ENCODE measurements at places on chromosomes 11 and 22.
A peak's percentile ranks its signal among the peaks of the same experiment; 100 is the strongest.

DNA sequence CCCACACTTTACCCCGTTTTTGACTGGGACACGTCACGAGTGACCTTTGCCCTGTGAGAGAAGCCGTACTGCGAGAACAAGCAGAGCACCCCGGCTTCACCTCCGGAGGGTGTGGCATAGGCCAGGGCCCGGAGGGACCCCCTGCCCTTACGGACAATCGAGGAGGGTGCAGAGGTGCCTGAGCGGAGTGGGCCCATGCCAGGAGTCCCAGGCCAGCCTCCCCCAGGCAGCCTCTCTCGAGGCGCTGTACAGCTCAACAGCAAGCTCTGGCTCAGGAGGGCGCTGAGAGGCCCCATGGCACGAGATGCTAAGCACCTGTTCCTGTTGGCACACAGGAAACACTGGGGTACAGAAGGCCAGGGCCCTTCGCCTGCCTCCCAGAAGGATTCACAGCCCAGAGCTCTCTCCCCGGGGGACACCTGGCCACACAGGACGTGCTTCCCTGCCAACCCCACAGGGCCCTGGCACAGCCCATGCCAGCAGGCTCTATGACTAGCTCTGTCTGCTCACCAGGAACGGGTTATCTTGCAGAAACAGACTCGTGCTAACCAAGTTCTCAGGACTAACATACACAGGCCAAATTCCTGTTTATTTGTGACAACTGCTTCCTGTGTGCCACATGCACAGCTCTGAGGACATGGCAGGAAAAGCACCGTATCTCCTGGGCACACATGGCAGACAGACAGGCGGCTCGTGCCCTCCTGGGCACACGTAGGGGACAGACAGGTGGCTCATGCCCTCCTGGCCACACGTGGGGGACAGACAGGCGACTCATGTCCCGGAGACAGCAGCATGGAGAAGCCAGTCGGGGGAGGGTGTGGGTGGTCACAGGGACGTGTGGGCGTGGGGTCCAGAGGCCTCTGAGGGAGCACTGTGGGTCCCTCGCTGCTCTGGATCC lies 11.6 kb downstream of the TOLLIP start:
- no peak for DNase-seq

DNA sequence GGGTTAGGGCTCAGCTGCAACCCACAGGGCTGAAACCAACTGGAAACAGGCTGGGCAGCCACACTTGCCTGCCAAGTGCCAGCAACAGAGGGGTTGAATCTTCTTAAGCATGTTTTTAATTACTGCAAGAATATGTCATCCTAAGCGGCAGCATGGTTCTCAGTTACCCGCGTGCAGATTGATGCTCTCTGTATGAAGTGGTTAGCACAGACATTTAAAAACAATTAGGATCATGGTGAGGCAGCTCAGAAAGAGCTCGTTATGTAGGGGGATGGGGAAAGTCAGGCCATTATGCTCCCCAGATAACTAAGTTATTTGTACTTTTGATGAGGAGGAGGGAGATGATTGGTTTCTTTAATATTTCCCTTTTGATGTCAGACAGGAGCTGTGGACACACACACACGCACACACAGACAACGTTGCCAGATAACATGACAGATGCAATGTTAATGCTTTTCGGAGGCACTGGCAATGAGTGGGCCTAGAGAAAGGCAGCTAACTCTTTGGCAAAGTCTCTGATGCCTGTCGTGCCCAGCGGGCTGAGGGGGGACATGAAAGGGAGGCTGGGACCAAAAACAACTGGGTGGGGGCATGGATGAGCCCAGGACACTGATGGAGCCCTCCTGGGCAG lies 389.7 kb downstream of the NXPE2 start:
- no peak for DNase-seq

DNA sequence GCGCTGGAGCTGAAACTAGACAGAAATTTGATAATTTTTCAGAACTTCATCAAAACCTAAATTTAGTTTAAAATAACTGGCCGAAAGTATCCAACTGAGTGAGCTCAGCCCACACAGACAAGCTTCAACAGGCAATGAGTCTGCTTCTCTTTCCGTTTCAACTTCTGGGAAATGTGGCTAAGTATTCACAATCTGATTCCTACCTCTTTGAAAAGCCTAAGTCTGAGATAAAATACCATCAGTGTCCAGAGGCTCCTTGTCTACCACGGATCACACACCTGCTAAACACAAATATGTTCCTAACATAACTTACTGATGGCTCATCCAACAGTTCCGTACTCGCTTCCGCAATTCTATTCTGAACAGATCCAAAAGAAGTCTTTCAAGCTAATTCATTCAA lies 8.5 kb downstream of the SIK3 start:
- DNase-seq, result no peak

- no peak for DNase-seq
Observed at GRCh38 chr11:58433638-58434203, 5.8 kb upstream of the OR5B2 start.

GRCh38 chr11:131851964-131852755 lies 481.7 kb downstream of the NTM start:
- no peak for DNase-seq

GRCh38 chr11:100575860-100576717 lies 111.0 kb upstream of the ARHGAP42 start:
- peak; percentile 55 for DNase-seq

- DNase-seq, result no peak
Observed at GRCh38 chr22:49724030-49724892, 103.4 kb downstream of the BRD1 start.

- DNase-seq, result no peak
Observed at GRCh38 chr22:22498267-22498666, 10.3 kb downstream of the ZNF280B start.

GRCh38 chr11:73752216-73752867 lies 8.5 kb downstream of the RAB6A start:
- no peak for DNase-seq

- DNase-seq, result no peak
Observed at GRCh38 chr11:73869332-73869949, 7.2 kb downstream of the COA4 start.

DNA sequence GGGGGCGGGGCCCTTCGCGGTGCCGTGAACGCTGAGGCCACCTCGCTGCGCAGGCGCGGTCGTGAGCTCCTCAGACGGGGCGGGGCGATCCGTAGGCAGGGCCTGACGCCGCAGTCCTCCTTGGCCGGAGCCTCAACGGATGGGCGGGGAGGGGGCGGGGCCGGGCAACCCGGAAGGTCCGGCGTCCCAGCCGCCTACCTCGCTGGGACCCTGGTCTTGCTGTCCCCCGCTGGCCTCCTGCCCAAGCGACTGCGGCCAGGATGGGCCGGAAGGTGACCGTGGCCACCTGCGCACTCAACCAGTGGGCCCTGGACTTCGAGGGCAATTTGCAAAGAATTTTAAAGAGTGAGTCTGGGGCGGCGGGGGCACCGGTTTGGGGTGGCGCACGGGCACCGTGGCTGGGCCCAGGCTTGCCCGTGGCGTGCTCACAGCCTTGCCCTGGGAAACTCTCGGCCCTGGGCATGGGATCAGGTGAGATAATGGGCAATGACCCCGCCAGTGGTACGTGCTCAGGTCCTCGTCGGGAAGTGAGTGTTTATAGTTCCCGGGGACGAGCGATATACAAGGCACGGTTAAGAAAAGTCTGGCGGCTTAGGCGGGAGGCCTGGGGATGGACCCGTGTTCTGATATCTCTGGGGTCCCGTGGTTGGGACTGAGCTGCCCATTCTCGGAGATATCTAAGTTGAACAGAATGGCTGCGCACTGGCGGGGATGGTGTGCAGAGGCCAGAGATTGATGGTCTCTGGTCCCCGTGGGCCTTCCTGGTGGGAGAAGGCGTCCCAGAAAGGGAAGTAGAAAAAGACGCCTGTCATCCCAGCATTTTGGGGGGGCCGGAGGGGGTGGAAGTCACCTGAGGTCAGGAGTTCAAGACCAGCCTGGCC lies at the start of gene NADSYN1:
Gene NADSYN1, plus strand, starts transcription at position 167 of the 881 bp plus-strand sequence. Its CDS starts 94 bp downstream, at position 261.
- DNase-seq, result peak; percentile 96

DNA sequence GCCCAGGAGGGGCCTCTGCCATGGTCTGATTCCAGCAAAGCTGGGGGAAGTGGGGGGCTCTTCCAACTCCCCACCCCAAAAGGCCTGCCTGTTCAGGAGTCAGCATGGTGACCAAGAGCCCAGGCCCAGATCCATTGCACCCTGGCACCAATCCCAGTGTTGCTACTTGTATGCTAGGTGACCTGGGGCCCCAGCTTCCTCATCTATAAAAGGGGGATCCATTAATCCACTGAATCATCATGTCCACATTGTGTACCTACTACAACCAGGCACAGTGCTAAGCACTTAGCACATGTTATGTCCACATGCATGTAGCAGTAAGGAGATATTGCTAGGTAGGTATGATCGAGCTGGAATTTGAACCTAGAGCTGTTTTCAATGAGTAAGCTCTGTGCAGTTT lies 2.0 kb downstream of the SYT12 start:
- no peak for DNase-seq

- peak; percentile 77 for DNase-seq
Observed at GRCh38 chr11:134224710-134225664, 516 bp downstream of the VPS26B start.

- DNase-seq, result no peak
Observed at GRCh38 chr22:34847072-34847471, 218.9 kb upstream of the ISX start.

DNA sequence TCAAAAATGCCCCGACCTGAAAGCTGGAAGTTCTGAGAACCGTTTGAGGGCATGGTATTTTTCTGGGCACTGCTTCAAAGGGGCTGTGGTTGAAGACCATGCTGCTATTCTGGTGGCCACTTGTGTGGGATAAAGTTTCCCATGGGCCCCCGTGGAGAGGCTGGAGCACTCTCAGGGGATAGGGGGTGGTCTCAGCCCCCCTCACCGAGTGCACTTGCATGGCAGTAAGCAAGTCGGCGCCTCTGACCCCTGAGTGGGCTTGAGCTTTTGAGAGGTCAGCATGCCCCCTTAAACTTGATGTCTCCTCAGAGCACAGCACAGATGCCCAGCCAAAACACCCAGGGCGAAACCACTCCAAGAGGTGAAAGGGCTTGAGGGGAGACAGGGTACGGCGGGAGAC lies 35.6 kb downstream of the TIMP3 start:
- no peak for DNase-seq

GRCh38 chr11:128235426-128235825 lies 351.9 kb downstream of the ETS1 start:
- DNase-seq, result no peak

DNA sequence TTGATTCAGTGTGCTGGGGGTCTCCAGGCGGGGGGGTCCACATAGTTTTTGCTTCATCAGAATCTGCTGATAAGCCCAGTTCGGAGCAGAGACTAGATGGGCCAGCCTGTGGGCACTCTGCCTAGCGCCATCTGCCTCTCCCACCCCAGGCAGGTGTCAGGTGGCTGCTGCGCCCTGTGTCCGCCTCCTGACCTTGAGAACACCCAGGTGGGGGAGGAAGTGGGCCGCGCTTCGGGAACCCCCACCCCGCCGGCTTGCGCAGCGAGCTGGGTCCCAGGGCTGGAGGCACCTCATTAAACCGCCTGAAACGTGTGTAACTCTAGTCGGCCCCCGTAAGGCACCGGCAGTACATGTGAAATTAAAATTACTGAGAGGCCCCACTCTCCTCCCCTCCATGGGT lies 113.6 kb downstream of the KCNQ1 start:
- no peak for DNase-seq

GRCh38 chr11:48124880-48125279 lies 91.7 kb upstream of the OR4B1 start:
- no peak for DNase-seq

DNA sequence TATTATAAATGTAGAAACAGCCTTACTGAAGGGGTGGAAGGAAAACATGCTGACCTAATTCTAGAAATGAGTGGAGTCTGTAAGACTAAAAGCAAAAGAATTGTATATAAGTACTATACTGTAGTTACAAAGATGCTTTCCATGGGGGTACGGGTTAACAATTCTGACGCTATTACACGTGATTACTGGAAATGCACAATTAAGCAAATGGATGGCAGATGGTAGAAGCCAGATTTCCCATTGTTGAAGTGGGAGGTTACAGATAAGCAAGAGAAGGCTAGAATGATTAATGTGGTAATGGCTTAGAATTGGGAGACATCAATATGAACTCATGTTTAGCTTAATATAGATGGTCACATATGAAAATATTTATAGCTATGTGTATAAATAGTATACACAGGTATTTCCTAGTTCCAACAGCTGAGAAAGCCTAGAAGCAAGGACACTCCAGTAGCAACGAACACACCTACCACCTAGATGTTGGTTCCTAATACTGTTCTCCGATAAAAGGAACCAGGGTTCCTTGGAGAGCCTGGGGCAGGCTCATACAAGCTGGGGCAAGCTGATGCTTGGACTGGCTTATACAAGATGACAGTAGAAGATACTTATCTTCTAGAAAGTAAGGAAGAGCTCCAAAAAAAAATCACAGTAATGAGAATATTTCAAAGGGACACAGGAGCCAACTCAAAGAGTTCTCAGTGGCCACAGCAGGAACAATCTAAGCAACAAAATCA lies 13.5 kb downstream of the SMC1B start:
- no peak for DNase-seq

- DNase-seq, result no peak
Observed at GRCh38 chr11:118921121-118921928, 4.4 kb downstream of the BCL9L start.

GRCh38 chr11:122154227-122154626 lies 38.2 kb upstream of the BLID start:
- DNase-seq, result no peak

DNA sequence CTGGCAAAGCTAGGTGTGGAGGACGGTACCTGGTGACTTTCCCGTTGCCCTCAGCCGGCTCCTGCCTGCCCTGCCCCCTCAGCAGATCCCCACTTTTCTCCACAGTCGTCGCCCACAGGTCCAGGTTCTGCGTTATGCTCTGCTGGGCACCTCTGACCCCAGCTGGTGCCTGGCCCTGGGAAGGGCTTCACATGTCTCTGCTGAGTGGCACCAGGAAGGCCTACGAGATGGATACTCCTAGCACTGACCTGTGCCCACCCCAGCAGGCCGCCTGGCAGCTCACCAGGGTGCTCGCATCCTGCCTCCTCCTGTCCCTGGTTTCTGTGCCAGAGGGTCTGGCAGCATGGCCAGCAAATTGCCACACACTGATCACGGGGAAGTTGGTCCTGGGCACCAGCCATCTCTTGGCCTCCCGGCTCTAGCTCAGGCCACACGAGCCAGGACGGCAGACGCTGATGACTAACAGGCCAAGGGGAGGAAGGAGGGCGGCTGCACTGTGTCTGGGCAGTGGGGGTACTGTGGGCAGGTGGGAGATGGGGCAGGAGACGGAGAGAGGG lies 13.8 kb downstream of the CARS1 start:
- DNase-seq, result no peak

DNA sequence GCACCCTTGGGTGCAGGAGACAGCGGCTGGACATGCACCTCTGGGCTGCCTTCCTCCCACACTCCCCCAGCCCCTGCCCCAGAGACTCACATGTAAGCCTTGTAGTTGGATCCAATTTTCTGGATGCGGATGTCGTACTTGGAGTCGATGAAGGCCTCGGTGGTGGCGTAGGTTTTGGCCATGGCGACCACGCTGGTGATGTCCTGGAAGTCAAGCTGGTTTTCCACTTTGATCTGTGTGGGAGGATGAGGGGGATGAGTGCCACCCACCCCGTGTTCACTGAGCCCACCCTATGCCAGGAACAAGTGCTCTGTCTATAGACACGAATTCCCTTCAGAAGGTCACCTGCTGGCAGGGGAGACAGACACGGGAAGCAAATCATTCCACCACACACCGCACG lies 66.9 kb downstream of the FBXO7 start:
- no peak for DNase-seq

Measured in putamen (tissue), 1 donor.